T-cell (primary cell): ENCODE measurements at places on chromosomes 6 and 20. TPM values are rescaled to one million over a fixed set of nuclear protein-coding genes. Genes with fewer than 3 reads are reported as not detected.

DNA sequence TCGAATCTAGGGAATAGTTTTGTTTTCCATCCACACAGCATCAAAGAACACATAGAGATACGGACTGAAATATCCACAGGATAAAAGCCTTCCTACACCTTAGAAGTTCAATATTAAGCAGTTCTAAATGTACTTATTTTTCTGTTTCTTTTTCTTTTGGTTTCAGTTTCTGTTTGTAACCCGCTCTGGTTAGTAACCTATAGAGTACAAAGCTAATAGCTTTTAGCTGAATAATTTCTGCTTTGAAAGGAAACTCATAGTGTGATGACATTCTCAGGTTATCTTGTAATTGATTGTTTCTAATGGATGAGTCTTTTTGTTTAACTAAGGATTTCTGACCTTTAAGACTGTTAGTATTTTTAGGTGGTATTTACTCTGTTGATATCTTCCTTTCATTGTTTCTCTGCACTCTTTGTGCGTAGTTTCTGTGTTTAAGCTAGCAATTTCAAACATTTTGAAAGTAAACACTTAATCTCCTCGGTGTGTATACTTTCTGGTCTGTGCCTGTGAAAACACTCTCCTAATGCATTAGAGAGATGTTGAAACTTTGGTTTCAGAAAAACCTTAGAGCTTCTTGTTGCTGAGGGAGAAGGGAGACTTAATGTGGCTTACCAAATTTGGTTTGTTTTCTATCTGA is 385.5 kb downstream of the HDGFL1 start:
- no peak for DNase-seq
- H3K27ac ChIP-seq, result no peak overlapping the region
- no peak overlapping the region for H3K4me3 ChIP-seq

- H3K27ac ChIP-seq, result no peak overlapping the region
- H3K4me3 ChIP-seq, result no peak overlapping the region
- no peaks in the 10 kb centered on the region for H3K4me1 ChIP-seq
- H3K36me3 ChIP-seq, result no peaks in the 10 kb centered on the region
These were observed 31.3 kb downstream of the PPP1R3G start for GRCh38 chr6:5116243-5116991.

GRCh38 chr20:10596710-10597121 is 77.1 kb downstream of the JAG1 start:
- no peak overlapping the region for H3K27ac ChIP-seq
- no peaks in the 10 kb centered on the region for H3K36me3 ChIP-seq
- no peak for DNase-seq
- H3K27me3 ChIP-seq, result no peaks in the 10 kb centered on the region
- no peak overlapping the region for H3K4me3 ChIP-seq
- no peaks in the 10 kb centered on the region for H3K4me1 ChIP-seq

GRCh38 chr20:47725248-47725973 is 59.9 kb downstream of the SULF2 start:
- H3K4me1 ChIP-seq, result peaks cover 15% of the 10 kb centered on the region
- H3K27me3 ChIP-seq, result no peaks in the 10 kb centered on the region
- no peaks in the 10 kb centered on the region for H3K36me3 ChIP-seq

GRCh38 chr20:31602779-31603441 is 2.2 kb upstream of the ID1 start:
- no peak overlapping the region for H3K4me3 ChIP-seq
- peaks cover 8% of the 10 kb centered on the region for H3K4me1 ChIP-seq
- H3K36me3 ChIP-seq, result no peaks in the 10 kb centered on the region

GRCh38 chr6:151681433-151682059 is 125.9 kb upstream of the ESR1 start:
- no peaks in the 10 kb centered on the region for H3K27me3 ChIP-seq
- H3K36me3 ChIP-seq, result no peaks in the 10 kb centered on the region
- no peak for DNase-seq
- H3K4me3 ChIP-seq, result no peak overlapping the region
- peaks cover 3% of the 10 kb centered on the region for H3K4me1 ChIP-seq

DNA sequence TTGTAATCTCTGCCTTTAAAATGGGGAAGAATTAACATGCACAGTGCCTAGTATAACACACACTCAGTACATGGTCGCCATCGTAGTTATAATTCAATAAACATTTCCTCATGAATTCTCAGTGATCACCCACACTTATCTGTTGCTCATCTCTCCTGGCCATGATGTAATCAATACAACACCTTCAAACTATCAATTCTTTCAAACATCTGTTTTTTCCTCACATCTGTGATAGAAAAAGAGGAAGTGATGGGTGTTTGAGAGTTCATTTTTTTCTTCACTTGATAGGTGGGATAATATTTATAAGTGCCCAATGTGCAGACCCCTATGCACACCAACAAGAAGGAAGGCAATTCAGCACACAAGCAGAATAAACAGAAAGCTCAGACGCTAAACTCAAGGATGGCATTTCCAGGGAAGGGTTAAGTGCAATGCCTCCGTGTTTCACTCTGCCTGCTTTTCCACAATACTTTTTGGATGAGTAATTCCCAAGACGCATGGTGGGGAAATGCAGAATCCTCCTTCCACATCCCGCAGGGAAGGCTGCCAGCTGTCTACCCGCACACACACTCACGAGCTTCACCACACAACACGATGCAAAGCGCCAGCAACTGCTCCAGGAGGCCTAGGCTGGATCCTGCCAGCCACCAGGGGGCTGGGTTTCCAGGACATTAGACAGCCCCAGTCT is 100.3 kb downstream of the GMPR start:
- no peaks in the 10 kb centered on the region for H3K4me1 ChIP-seq
- no peak for DNase-seq
- H3K27me3 ChIP-seq, result no peaks in the 10 kb centered on the region

- H3K4me3 ChIP-seq, result no peak overlapping the region
- no peak for DNase-seq
- H3K27me3 ChIP-seq, result peaks cover 23% of the 10 kb centered on the region
- no peaks in the 10 kb centered on the region for H3K4me1 ChIP-seq
These were observed 132.6 kb downstream of the CEBPB start for GRCh38 chr20:50323209-50323608.

- no peak overlapping the region for H3K4me3 ChIP-seq
- no peaks in the 10 kb centered on the region for H3K36me3 ChIP-seq
- no peaks in the 10 kb centered on the region for H3K4me1 ChIP-seq
- no peak overlapping the region for H3K27ac ChIP-seq
These were observed 95.5 kb downstream of the KCNB1 start for GRCh38 chr20:49386848-49387580.

GRCh38 chr6:15343490-15344191 is 97.8 kb downstream of the JARID2 start:
- no peaks in the 10 kb centered on the region for H3K36me3 ChIP-seq
- no peak for DNase-seq
- H3K4me1 ChIP-seq, result peaks cover 52% of the 10 kb centered on the region
- H3K27ac ChIP-seq, result no peak overlapping the region
- H3K4me3 ChIP-seq, result no peak overlapping the region
- H3K27me3 ChIP-seq, result no peaks in the 10 kb centered on the region

GRCh38 chr20:1478566-1478965 is 11.9 kb upstream of the NSFL1C start:
- H3K4me1 ChIP-seq, result no peaks in the 10 kb centered on the region
- no peak for DNase-seq
- no peaks in the 10 kb centered on the region for H3K36me3 ChIP-seq
- no peak overlapping the region for H3K4me3 ChIP-seq
- no peak overlapping the region for H3K27ac ChIP-seq
- H3K27me3 ChIP-seq, result no peaks in the 10 kb centered on the region

- no peak overlapping the region for H3K4me3 ChIP-seq
- H3K27me3 ChIP-seq, result no peaks in the 10 kb centered on the region
- DNase-seq, result no peak
- H3K36me3 ChIP-seq, result peaks cover 46% of the 10 kb centered on the region
- H3K27ac ChIP-seq, result no peak overlapping the region
These were observed 24.8 kb upstream of the CCND3 start for GRCh38 chr6:41966214-41966920.

- no peak for DNase-seq
- H3K4me3 ChIP-seq, result no peak overlapping the region
- no peaks in the 10 kb centered on the region for H3K36me3 ChIP-seq
- no peak overlapping the region for H3K27ac ChIP-seq
These were observed 70.7 kb downstream of the SOBP start for GRCh38 chr6:107560657-107561056.

DNA sequence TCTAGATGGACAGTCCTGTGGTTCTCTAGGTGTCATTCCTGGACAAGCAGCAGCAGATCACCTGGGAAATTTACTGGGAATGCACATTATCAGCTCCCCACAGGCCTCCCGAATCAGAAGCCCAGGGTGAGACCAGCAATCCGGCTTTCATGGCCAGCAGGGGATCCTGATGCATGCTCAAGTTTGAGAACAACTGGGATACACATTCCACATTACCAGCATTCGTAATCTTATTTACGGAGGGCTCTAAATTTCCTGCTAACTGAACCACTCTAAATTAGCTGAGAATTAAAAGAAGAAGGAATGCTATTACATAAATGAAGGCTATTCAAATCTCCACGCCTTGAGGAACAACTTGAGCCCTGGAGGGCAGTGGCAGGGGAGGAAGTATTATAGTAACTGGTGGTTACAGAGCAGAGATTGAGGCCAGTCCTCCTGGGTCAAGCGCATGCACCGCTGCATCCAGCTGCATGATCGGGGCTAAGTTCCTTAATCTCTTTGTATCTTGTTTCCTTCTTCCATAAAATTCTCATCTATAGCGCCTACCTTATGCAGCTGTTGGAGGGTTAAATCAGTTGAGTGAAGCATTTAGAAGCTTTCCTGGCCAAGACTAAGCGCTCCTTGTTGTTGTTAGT is 403.7 kb downstream of the CDH26 start:
- no peaks in the 10 kb centered on the region for H3K36me3 ChIP-seq
- H3K4me1 ChIP-seq, result no peaks in the 10 kb centered on the region

- H3K27me3 ChIP-seq, result no peaks in the 10 kb centered on the region
- no peak overlapping the region for H3K4me3 ChIP-seq
- H3K27ac ChIP-seq, result no peak overlapping the region
- no peaks in the 10 kb centered on the region for H3K4me1 ChIP-seq
These were observed 147.5 kb downstream of the BCAS1 start for GRCh38 chr20:53922901-53923314.

Gene ACTL10
- 7.9 TPM for total RNA-seq

Gene TULP4
- total RNA-seq, result 85.1 TPM

Gene LCA5
- 0.15 TPM for total RNA-seq
